NCI-H2081 (cell line): ENCODE measurements at places on chromosomes 13 and 19.

- no peak for DNase-seq
These were observed 9.9 kb downstream of the TNFRSF19 start for GRCh38 chr13:23579896-23580683.

DNA sequence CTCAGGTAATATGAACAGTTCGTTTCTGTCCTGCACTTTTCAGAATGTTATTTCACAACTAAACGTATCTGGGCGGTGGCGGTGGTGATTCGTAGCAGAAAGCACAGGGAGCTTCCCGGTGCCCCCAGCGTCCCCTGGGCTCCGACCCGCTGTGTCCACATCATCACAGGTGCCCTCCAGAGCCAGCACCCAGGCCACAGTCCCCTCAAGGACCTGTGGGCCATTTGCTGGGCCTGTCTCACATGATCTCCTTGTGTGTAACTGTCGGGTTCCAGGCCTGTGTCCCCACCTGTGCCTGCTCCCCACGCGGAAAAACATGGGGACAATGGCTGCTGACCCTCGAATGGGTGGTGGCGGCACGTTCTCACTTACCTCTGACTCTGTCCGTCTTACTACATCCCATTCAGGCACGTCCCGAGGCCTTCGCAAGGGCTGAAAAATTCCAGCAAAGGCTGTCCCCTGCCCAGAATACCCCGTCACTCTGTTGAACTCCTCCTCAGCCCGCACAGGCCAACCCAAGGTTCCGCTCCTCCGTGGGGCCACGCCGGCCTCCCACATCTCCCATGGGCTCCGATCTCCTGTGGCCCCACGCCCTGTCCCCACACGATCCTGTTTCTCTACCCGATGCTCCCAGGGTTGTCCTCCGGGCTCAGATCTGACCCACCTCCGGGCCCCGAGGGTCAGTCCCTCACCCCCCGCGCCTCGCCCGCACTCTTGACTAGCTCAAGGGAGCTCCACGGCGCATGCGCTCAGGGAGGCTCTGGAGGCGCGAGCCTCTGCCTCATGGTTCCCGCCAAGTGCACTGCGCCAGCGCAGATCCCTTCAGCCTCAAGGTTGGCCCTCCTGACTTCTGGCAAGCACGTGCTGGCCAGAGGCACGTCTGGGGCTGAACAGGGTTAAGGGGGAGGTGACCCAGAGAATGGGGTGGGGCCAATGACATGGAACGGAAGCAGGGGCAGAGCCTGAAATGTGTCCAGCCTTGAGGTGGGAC, 21.2 kb downstream of the DEDD2 start:
- no peak for DNase-seq

GRCh38 chr13:108031865-108032264, 183.5 kb downstream of the LIG4 start:
- DNase-seq, result no peak

DNA sequence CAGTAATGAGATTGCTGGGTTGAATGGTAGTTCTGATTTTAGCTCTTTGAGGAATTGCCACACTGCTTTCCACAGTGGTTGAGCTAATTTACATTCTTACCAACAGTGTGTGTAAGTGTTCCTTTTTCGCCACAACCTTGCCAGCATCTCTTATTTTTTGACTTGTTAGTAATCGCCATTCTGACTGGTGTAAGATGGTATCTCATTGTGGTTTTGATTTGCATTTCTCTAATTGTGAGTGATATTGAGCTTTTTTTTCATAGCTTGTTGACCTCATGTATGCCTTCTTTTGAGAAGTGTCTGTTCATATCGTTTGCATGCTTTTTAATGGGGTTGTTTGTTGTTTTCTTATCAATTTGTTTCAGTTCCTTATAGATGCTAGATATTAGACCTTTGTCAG, 245.0 kb downstream of the MTUS2 start:
- DNase-seq, result no peak

GRCh38 chr13:113545931-113546516, 38.5 kb upstream of the TFDP1 start:
- DNase-seq, result no peak

DNA sequence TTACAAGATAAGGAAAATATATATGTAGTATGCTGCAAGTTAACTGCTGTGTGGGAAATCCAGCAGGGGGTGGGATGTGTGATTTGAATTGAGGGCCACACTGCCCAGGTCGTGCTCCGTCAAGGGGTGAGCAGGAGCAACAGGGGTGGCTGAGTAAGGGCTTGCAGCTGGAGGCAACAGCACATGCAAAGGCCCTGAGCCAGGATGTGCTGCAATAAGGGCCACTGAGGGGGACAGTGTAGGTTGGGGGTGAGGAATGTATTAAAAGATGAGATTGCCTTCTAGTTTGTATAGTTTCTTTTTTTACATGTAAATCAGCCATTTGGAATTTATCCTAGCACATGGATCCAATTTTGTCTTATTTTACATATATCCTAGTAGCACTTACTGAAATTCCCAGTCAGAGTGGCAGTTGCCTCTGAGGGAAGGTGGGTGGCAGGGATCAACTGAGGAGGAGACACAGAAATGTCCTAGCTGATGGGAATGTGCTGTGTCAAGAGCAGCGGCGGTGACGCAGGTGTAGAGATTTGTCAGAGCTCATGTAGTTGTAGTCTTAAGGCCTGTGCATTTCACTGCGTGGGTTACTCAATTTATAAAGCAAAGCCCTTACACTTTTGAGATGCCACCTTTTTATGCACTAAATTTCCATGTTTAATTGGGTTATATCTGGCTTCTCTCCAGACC, 5.4 kb upstream of the RBM42 start:
- DNase-seq, result no peak

- DNase-seq, result no peak
These were observed 743 bp upstream of the NDUFS7 start for GRCh38 chr19:1383017-1383311.

DNA sequence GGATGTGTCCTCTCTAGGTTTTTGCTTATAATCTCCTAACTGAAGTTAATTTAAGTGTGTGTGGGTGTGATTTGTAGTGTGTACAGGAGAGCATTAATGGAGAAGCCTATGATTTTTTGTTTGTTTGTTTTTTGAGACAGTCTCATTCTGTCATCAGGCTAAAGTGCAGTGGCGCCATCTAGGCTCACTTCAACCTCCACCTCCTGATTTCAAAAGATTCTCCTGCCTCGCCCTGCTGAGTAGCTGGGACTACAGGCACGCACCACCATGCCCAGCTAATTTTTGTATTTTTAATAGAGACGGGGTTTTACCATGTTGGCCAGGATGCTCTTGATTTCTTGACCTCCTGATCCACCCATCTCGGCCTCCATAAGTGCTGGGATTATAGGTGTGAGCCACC, 20.6 kb downstream of the ZNF701 start:
- DNase-seq, result no peak

DNA sequence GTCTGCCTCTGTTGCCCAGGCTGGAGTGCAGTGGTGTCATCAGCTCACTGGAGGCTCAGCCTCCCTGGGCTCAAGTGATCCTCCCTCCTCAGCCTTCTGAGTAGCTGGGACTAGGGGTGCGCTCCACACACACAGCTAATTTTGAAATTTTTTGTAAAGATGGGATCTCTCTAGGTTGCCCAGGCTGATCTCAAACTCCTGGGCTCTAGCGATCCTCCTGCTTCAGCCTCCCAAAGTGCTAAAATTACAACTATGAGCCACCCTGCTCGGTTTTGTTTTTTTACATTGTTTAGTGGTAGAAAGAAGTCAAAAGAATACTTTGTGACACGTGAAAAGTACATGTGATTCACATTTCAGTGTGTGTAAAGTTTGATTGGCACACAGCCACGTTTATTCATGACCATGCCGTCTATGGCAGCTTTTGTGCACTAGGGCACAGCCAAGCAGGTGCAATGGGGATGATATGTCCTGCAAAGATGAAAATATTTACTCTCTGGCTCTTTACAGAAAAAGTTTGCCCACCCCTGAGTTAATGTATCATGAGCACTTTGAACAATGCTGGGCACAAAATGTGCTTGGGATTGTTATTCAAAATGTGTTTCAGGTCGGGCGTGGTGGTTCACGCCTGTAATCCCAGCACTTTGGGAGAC, 16.2 kb upstream of the NFIC start:
- DNase-seq, result no peak

DNA sequence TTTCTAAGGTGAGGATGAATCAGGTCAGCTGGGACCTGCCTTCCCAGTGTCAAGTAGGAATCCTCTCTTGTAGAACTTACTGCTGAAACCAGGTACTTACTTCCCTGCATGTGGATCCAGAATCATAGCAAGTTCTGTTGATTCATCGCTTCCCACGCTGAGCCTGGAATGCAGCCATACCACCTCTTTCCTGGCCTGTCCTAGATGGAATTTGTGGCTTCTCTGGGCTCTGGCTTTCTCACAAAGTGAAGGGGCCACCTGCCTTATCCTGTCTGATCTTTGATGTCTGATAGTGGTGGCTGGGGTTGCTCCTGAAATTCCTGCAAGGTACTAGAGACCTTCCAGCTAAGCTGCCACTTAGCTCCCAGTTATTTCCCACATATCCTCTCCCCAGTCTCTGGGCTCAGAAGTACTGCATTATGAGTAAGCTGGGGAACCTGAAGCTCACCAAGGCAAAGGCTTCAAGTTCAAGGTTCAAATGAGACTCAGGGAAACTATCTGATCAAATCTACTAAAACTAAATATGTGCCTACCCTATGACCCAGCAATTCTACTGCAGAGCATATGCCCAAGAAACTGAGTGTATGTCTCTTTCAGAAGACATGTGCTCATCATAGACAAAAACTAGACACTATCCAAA, 103.5 kb downstream of the SUCLA2 start:
- no peak for DNase-seq

DNA sequence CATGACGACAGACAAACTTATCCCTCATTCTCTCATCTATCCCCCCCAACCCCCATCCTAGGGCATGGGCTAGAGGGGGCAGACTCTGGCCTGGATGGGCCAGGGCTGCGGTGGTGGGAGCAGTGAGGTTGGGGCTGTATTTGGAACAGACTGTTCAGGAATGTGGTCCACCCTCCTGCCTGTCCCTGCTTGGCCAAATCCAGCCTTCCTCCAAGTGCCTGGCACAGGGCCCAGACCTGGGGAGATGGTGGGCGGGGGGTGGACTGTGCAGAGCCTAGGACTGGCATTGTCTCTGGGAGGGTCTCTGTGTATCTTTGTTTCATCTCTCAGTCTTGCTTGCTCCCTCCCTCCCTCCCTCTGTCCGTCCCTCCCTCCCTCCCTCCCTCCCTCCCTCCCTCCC, 14.2 kb downstream of the EGLN2 start:
- DNase-seq, result no peak

- no peak for DNase-seq
These were observed 34.0 kb downstream of the GPC6 start for GRCh38 chr13:93260591-93260990.

DNA sequence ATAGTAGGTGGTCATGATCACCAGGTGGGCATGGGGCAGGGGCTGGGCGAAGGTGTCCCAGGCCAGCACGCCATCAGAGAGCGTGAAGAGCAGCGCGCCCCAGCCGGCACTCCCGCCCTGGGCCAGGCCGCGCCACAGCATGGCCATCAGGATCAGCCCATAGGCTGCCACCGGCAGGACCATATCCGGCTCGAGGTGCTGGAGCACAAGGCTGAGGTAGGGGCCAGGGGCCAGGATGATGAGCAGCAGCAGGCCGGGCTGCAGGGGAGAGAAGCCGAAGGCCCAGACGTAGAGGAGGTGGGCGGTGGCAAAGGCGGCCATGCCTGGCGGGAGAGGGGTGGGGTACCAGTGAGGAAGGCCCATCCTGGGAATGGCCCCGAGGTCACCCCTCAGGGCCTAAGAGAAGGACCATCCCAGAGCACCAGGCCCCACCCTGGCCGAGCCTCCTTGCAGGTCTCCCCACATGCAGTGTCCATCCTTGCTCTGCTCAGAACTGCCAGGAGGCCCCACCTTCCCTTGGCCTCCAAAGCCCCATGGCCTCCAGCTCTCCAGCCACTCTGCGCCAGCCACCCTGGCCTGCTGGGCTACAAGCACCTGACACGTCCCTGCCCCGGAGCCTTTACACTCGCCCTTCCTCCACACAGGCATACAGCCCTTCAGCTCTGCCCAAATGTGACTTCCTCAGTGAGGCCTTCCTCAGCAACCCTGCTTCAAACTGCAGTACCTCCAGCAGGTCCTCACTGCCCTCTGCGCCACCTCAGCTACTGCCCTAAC, 1.1 kb downstream of the TMEM86B start:
- no peak for DNase-seq

GRCh38 chr13:49608651-49609331, 19.5 kb upstream of the ARL11 start:
- no peak for DNase-seq

- no peak for DNase-seq
These were observed 1.2 kb downstream of the CNN2 start for GRCh38 chr19:1027650-1028061.

DNA sequence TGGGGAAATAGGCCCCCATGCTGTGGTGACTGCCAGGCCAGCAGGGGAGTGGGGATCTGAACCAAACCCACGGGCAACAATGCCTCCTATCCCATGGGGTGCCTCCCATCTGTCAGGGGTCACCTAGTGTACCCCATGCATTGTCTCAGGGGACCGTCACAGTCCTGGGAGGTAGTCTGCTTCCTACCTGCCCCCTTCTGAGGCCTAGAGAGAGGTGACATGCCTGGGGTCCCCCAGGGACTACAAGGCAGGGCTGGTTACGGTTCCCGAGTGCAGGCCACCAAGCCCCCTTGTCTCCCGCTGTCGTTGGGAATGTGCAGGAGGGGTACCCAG, 11.1 kb downstream of the NDUFB7 start:
- no peak for DNase-seq

GRCh38 chr13:109743706-109744453, 42.5 kb downstream of the IRS2 start:
- peak; percentile 20 for DNase-seq

- no peak for DNase-seq
These were observed 183.5 kb upstream of the UBL3 start for GRCh38 chr13:30033681-30034457.

DNA sequence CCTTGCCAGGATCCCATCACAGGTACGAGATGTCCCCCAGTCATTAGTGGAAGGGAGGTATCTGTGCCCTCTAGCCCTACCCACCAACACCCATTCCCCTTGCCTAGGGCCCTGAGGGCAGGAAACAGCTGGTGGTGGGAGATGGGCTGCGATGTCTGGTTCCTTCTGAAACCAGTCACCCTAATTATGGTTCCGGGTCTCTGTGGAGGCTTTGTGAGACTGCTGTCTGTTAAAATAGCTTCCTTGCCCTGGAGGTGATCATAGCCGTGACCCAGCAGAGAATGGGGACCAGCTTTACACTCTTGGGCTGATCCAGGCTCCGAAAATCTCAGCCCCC, 5.5 kb downstream of the ALDH16A1 start:
- DNase-seq, result no peak

GRCh38 chr19:47058621-47059022, 10.2 kb upstream of the TMEM160 start:
- no peak for DNase-seq

- DNase-seq, result no peak
These were observed 580 bp downstream of the AP2A1 start for GRCh38 chr19:49767381-49767780.

GRCh38 chr13:102091231-102091630, 310.6 kb downstream of the FGF14 start:
- DNase-seq, result no peak

DNA sequence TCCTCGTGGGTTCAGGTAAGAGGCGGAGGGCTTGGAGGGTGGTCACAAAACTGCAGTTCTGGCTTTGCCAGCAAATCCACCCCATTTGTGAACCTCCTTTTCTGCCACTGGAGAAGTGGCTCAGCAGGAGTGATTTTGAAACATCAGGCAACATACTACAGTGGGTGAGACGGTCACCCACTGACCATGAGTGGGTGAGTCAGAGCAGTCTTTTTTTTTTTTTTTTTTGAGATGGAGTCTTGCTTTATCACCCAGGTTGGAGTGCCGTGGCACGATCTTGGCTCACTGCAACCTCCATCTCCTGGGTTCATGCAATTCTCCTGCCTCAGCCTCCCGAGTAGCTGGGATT, 3.0 kb downstream of the TOMM40 start:
- no peak for DNase-seq
